ENCODE measurements at places on chromosomes 2 and 18.
A peak's percentile ranks its signal among the peaks of the same experiment; 100 is the strongest.

DNA sequence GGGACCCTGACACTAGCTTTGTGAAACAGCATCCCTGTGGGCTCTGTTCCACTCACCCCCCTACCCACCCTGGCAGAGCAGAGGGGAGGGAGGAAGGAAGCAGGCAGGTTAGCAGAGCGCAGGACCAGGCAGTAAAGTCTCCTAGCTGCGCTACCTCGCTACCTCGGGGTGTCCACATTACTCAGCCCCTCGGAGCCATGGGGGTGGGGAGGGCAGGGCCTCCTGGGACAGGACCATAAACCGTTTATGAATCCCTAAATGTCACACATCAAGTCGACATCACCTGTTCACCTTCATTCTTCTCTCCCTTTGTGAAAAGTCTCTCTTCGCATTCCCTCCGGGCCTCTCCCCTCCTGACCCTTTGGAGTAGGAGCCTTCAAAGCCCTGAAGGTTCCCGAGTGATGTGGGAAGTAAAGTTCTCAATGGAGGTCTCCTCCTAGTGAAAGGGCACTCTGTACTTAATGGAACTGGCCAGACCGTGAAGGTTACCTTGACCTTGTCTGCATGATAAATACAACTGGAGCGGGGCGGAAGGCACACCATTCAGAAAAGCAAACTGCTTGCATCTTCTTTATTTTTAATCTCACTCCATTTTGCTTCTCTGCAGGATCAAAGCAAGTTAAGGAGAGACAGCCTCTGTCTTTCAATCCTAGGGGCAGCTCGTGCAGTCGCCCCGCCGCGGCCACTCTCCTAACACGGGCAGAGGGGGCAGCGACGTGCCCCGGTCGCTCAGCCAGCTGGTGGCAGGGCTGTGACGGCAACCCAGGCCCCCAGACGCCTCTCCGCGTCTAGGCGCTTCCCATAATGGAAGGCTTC, 23.7 kb upstream of the SMAD7 start:
- DNase-seq = no peak

- DNase-seq = no peak
Measured at GRCh38 chr2:241813644-241814392, 4.8 kb downstream of the NEU4 start.

GRCh38 chr2:229346816-229347540, 75.9 kb upstream of the PID1 start:
- DNase-seq = no peak

DNA sequence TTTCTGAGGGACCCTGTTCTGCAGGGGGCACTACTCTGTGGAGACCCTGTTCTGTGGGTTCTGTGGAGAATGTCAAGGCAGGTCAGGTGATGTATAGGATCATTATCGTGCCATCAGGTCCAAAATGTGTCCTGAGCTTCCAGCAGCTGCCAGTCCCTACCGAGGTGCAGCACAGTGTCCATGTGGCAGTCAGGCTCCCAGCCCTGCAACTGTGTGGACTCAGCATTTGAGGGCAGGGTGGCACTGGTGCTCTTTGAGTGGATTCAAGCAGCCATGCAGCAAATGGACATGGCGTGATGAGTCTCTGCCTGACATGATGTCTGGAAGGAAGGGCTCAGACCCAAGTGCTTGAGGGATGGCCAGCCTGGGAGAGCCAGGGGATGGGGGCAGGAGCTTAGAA, 35.0 kb downstream of the STK25 start:
- DNase-seq = no peak

DNA sequence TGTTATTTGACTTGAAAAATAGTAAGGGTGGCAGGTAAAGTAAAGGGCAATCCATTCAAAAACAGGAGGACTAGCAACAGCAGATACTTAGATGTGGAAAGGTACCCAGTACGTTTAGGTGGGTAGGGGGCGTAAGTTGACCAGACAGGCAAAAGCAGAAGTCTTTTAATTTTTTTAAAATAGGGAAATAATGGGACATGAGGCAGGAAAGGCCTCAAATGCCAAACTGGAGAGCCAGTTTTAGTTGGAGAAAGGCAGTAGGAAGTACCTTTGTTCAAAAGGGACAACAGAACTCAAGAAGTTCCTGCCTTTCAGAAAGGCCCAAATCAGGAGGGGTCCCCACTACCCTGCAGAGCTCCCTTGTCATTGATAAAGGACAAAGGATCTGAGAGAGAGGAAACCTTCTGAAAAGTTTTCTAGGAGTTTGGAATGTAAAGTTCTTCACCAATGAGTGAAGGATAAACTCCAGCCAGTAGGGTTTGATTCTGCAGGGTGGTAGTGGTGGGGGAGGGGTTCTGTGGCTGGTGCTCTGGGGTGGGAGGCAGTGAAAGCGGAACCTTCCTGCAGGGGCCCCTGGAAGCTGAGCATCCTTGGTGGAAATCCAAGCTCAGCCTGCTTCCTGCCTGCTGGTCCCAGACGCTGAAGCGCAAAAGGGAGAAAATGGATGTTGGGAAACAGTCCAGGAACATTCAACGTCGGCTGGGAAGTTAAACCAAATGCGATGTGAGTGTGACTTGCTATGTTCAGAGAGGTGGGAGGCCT, 40.1 kb downstream of the TMEM17 start:
- DNase-seq = no peak

- no peak for DNase-seq
Measured at GRCh38 chr18:48915626-48916425, 34.9 kb downstream of the SMAD7 start.

DNA sequence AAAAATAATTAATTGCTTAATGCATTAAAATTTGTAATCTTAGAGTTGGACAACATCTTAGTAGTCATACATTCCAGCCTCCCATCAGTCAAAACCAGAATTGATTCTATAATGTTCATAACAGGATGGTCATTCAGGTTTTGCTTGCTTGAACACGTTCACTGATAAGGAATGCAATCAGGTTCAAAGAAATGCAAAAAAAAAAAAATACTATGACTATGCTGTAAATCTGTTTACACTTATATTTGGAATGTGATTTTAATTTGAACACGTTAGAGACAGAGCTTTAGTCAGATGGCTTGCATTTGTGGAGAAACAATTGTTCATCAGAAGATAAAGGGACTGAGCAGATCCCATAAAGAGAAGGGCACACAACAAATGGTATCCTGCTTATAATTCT, 131.3 kb upstream of the UNC80 start:
- DNase-seq = no peak

DNA sequence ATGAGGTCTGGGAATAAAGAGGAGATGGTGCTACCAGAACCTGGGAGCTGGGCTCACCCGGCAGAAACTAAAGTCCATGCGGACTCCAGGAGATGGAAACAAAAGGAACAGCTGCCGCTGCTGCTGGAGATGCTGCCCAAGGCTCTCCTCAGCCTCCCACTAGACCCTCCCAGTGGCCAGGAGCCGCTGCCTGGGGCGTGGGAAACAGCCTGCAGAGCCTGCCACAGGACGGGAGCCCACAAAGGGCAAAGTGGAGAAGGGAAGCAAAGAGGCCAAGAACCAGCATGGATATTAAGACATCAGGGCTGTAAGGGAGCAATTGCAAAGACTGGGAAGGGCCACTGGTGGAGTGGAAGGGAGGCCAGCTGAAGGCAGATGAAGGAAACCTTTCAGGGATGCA, 179.6 kb downstream of the NCK2 start:
- no peak for DNase-seq

DNA sequence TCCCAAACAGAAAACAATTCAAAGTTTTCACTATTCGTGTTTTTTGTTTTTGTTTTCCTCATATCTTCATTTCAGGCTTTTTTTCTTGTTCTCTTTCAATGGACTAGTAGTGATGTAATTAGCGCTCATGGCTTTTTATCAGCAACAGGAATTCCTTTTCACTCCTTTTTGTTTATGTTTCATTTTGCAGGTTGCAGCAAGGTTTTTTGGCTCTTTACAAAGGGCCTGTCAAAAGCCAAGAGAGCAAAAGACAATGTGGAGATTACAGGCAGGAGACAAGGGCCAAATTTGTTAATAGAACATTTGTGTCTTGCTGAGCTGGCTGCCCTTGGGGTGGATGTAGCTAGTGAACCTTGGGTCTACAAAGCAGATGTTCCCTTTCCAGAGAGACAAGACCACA, 467.4 kb upstream of the CDH20 start:
- DNase-seq = no peak

- no peak for DNase-seq
Measured at GRCh38 chr18:77102259-77103040, 30.1 kb downstream of the MBP start.

- no peak for DNase-seq
Measured at GRCh38 chr2:216094701-216095100, 13.0 kb downstream of the TMEM169 start.

GRCh38 chr2:132550946-132551345, 119.1 kb downstream of the LYPD1 start:
- DNase-seq = no peak

DNA sequence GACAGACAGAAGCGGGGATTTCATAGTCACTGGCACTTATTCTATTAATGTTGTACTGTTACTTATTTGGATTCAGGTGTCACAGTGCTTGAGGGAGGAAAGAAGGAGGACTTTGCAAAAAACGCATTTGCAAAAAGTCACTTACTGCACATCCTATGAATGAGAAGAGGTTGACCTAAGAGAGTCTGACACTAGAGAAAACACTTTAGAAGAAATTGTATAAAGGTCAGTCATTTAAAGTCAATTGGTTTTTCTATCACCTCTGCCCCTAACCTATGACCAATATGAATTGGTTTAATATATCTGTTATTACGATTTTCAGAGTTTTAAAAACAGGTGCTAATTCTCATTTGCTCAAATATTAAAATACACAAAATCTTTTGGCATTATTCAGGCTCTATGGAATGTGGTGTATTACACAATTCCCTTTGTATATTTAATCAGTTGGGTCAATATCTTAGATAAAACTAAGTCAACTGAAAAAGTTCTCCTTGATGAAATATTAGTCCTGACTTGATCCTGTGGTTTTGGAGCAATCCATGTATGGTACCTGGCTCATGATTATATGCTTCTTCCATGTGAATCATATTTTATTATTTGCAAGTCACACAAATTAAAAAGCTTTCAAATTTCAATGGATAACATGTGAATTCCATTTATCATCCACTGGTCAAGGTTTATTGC, 157.4 kb downstream of the CDH2 start:
- no peak for DNase-seq

DNA sequence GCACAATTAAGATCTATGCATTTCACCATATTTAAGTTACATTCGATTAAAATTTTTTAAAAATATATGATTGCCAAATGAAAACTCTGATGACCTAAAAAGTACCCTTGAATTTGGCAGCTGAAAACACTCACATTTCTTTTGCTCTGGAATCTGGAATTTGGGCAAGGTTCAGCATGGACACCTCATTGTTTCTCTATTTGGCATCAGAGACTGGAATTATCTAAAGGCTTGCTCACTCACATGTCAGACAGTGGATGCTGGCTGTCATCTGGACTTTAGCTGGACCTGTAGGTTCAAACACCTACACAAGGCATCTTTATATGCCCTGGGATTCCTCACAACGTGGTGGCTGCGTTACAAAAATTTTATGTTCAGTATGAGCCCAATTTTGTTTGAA, 16.1 kb downstream of the MBOAT2 start:
- no peak for DNase-seq

DNA sequence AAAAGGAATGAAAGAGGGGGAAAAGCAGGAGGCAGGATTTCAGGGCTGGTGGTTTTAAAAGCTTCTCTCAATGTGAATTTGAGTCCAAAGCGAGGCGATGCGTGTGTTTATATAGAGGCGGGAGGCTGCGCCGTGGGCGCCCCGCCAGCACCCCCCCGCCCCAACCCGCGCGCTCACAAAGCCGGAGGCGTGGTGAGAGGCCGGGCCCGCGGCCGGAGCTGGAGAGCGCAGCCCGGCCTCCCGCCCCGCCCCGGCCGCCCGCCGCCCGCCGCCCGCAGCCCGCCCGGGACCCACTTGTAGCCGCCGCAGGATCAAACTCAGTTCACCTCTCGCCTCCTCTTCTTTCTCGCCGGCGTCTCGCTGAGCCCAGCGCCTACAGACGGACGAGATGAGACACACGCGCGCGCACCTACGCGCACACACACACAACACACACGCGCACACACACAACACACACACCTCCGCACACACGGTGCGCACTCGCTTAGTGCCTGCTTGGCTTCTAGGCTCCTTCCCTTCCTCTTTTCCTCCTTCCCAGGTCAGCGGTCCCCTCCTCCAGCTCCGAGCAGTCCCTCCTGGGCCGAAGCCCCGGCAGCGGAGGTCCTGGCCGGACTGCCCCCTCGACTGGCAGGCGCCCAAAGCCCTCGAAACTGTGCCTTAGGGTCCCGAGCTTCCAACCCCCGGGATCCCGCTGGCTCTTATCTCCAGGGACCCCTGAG, 1.3 kb upstream of the CYP26B1 start:
- peak; percentile 17 for DNase-seq

DNA sequence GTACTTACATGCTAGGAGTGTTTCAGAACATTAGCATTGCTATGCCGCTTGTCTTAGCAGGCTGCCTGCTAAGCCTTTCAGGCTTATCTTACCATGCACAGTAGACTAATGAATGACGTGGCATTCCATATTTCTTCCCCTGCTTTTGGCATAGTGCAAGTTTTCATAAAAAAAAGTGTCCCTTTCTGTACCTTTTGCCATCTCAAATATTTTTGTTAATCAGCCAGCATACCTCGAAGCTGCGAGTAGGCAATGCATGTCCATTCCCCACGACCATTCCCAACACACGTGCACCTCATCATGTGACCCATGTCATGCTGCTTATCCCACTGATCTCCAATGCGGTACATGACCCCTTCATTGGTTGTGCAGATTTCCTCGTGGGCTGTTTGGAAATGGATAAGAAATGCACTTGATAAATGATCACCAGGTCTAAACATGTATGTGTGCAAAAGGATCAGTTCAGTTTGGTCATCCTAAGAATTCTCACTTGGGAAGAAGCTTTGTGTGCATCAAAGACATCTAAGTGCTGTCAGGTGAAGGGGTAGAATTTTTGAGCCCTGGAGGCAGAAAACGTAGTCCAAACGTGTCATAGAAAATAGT, 13.9 kb downstream of the FN1 start:
- no peak for DNase-seq

- no peak for DNase-seq
Measured at GRCh38 chr2:20702563-20702962, 35.6 kb downstream of the GDF7 start.

DNA sequence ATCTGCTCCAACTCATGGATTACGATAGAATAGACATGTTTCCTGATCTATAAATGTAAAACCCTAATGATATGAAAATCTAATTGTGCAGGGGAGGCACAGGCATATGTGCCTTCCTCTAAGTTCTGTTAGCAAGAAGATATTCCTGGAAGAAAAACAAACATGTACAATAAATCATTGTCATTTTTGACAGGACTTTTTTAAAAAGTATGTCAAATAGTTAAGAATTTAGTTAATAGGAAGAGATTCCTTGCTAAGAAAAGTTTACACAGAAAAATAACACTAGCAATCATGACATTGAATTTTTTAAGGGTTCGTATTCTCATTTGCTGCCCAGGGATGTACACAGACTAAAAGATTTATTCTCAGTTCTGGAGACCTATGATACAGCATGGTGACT, 15.3 kb upstream of the CREB1 start:
- DNase-seq = no peak
